ENCODE measurements at places on chromosomes 7 and 10.

GRCh38 chr10:23448802-23449570 lies 10.1 kb downstream of the OTUD1 start:
- no peak for DNase-seq

DNA sequence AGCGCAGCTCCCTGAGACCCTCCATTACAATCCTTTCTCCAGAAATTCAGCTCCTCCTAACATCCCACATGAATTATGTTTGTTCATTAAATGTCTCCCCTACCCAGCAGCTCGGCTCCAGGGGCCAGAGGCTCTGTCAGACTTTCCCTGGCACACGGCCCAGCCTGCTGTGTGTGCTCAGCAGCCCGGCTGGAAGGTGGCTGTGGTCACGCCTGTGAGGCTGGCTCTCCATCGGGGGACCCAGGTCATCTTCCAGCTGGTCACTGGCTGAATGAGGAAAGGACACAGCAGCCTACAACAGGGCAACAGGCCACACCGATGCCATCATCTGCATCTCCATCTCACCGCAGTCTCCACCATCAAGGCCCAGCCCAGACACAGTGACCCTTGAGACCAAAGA lies 219.8 kb downstream of the MAD1L1 start:
- peak; percentile 61 for DNase-seq

- no peak for DNase-seq
These were observed 78.1 kb downstream of the TPST1 start for GRCh38 chr7:66283003-66283920.

DNA sequence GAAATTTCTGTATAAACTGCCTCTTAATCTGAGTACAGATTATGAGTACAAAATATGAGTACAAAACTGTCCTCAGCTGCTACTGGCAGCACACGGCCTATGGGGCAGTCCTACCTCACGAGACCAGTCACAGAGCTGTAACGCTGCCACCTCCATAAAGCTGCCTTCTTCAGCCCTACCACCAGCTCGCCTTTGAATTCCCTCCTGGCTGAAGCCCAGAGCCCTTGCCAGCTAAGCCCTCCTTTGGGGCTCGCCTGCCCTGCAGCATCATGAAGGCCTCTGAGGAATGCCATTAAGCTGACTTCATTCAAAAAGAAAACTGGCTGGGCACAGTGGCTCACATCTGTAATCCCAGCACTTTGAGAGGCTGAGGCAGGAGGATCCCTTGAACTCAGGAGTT lies 180.0 kb upstream of the SH2B2 start:
- no peak for DNase-seq

DNA sequence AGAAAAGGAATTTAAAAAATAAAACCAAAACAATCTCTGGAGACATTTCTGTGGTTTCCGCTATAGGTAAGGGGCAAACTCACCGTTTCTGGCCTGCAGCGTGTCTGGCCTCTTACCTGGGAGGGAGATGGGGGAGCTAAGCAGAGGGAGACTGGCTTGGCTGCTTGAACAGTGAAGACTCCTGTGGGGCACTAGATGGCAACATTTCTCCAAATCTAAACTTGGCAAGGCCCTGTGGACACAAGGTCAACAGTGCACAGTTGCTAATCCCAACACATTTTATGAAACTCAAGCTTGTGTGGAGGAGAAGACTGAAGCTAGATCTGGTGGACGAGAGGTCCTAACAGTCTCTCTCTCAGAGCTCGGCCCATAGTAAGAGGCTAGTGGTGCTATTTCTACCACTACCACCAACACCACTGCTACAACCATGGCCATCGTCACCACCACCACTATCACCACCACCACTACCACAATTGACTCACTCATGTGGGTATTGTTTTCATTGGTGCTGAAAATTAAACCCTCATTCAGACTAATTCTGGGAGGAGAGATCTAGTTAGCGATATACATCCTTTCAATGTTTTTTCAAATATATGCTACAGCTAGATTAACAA lies 28.4 kb upstream of the CDHR3 start:
- DNase-seq: no peak

- no peak for DNase-seq
These were observed 10.9 kb upstream of the IKZF1 start for GRCh38 chr7:50293509-50294179.

DNA sequence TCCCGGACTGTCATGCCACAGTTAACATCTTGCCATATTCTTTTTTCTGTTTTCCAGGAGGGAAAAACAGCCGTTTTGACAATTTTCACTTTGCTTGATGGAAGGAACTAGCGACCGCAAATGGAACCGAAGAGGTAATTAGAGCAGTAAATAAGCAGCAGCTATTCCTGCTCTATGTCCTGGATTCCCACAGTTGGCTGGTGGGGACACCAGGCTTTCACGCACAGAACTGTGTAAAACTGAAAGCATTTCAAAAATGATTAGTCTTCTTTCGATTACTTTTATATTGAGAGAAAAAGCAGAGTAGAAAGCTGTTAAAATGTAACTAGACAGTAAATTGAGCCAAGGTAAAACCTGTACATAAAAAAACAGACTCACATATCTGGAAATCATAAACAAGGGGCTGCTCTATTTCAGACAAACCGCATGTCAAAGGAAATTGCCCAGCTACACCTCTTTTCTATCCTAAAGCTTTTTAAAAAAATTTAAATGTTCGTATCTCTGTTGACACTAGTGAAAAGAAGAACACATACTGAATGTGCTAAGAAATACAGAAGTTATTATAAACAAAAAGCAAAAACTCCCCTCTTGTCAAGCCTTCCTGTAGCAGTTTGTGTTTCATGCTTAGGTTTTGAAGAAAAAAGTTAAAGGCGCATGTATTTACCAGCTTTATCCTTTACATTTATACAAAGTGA lies 93.4 kb downstream of the RNF216 start:
- DNase-seq: no peak

GRCh38 chr7:115019882-115020605 lies 98.2 kb downstream of the MDFIC start:
- DNase-seq: no peak

- no peak for DNase-seq
These were observed 158.2 kb downstream of the CELF2 start for GRCh38 chr10:11175823-11176243.

GRCh38 chr10:1195828-1196227 lies 139.6 kb downstream of the WDR37 start:
- DNase-seq: no peak

DNA sequence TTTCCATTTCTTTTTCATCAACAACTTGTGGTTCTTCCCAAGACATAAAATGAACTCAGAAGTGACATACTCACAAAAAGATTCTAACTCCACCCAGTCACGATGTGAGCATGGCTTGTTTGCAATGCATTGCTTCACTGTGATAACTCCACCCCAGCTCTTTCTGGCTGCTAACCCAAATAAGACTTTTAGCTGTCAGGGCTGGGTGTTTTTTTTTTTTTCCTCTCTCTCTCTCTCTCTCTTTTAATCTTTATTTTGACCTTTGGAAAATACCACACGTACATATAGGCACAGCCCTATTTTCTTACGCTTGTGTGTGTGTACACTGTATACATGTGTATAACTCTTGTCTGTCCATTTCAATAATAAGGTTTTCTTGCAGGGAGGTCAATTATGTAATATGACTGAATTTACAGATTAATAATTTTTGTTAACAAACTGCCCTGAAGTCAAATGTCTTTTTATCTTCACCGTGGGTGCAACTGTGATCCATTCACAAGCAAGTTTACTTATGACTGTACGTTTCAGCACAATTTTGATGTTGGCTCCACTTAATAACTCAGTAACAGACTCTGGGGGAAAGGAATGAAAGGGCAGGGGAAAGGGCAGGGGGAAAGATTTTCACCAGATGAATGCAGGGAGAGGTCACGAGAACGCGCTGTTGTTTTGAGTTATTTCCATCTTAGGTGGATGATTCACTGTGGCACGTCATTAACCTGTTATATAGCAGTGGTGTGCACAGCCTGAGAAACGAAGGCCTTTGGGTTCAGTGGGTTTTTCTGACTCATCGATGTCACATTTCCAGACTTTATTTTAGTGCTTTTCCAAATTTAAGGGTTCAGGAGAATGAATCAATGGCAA lies 49.1 kb downstream of the APBB1IP start:
- DNase-seq: no peak

- no peak for DNase-seq
These were observed 97.0 kb downstream of the BAMBI start for GRCh38 chr10:28774051-28774995.

GRCh38 chr7:110839866-110840265 lies 251.1 kb upstream of the LRRN3 start:
- DNase-seq: peak; percentile 21

DNA sequence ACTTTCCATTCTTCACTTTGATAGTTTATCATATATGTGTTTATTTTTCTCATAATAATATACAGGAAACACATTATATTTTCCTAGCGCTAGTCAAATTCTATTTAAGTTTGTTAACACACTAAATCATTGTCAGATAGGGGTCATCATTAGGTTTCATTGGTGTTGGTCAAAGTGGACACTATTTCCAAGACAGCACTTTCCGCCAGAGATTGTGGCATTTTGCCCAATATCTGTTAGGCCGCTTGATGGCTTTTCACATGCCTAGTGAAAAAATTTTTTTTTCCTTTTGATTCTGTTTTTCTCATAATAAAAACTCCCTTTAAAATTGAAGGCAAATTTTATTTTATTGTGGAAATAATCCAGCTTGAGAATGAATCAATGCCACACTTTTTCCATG lies 495.4 kb upstream of the AKR1E2 start:
- no peak for DNase-seq

GRCh38 chr7:106747804-106748203 lies 86.8 kb upstream of the CCDC71L start:
- DNase-seq: no peak

GRCh38 chr10:19048891-19049290 lies 290 bp downstream of the MALRD1 start:
- no peak for DNase-seq

DNA sequence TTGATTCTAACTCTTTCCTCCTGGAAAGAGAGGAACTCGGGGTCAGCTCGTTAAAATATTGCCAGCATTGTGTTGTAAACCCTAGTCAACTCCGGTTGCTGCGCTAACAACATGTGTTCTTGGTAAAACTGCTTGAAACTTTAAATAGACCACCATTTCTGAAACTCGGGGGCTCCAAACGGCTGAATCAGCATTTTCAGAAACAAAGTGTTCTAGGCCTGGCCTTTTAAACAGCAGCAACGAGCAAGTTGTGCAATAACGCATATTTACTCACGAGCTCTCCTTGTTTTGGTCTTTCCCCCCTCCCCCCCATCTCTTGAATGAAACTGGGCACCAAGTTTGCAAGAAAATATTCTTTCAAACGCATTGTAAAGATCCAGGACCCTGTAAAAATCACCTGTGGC lies 9.2 kb upstream of the GRB10 start:
- no peak for DNase-seq

DNA sequence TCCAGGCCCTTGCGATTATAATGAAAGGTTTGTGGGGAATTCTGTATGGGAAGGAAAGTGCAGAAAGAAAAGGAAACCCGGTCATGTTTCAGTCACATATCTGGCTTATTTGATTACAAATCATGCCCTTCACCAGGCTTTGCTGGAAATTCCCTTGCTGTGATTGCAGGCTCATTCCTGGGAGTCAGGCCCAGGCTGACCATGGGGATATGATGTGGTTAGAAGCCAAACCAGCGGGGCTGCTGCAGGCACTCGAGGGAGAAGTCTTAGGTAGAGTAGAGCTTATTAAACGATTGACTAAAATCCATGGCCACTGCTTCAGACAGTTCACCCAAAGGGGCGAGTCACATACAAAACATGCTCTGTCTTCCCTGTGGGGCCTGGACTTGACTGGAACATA lies 16.2 kb downstream of the PKD1L1 start:
- DNase-seq: no peak

DNA sequence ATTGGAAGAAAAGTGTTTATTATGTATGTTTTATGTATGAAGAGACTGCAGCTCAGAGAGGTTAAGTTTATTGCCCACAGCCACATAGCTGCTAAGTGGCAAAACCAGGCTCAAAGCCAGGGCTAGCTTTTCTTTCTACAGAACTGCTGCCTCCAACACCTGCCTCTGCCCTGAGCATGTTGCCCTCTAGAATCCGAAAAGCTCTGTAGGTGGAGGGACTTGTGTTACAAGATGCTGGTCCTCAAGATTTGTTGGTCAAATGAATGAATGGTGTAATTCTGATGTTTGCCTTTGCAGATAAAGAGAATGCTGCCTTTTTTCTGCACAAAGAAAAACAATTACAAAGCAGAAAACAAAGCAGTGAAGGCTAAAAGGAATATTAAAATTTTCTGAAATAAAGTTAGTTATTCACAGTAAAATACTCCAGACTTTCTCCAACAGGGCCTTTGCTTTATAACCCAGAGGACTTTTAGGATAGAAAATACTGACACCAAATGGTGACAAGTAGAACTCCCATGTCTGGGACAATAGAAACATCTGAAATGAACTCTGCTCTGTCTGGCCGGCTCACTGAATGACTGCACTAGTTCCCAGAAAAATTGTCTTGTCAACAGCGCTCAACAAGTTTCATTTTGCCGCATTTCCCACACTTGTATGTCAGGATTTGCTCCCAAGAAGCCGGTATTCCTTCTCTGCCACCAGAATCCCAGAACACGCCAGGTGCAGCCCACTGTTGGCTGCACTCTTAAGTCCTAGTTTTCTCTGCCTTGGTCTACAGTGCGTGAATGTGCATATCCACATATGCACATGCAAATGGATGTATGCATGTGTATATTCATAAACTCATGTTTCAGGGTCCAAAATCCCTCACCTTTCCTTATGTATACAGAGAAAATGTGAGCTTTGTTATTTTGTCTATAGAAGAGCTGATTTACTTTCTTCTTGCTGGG lies 11.0 kb upstream of the DNTT start:
- no peak for DNase-seq

DNA sequence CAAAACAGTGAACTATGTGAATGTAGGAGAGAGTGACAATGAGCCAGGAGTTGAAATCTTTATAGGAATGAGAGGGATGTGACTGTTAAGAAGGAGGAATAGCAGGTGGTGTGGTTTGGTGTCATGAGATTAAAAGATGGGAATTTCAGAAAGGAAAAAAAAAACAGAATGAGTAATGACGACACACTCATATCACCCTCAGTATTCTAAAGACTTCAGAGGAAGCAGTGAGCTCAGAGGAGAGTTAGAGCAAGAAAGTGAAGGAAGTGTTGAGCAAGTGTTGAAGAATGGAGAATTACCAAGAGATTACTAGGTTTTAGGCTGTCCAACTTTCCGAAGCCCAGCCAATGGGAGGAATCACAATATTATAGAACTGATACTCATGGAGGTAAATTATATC lies 220.5 kb upstream of the HGF start:
- no peak for DNase-seq

DNA sequence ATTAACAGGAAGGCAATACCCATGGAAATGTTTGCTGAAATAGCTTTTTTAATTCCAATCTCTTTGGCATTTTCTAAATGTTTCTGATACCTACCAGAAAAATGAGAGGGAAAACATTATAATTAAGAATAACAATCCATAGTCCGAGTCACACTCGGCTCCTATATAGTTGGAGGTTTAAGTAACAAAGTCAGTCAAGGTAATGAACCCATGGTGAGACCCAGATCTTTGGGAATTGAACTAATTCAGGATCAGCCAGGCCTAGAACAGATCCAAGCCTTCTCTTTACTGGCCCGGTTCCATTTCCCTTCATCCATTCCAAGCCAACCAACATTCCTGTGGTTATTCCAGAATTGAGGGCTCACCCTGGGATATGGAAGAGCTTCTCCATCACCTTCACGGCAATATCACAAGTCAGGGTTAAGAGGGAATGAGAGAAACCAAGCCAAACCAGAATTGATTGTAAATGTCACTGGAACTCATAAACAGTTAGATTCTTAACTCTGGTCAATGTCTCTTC lies 28.3 kb downstream of the ABCB4 start:
- DNase-seq: no peak

GRCh38 chr7:67371429-67372305 lies 375.0 kb downstream of the TYW1 start:
- peak; percentile 20 for DNase-seq

GRCh38 chr10:93369588-93370164 lies 112.5 kb downstream of the MYOF start:
- DNase-seq: no peak
